ENCODE measurements at places on chromosomes 5 and 9.

GRCh38 chr5:136766456-136766855 is 401.1 kb upstream of the TRPC7 start:
- no peak for DNase-seq

DNA sequence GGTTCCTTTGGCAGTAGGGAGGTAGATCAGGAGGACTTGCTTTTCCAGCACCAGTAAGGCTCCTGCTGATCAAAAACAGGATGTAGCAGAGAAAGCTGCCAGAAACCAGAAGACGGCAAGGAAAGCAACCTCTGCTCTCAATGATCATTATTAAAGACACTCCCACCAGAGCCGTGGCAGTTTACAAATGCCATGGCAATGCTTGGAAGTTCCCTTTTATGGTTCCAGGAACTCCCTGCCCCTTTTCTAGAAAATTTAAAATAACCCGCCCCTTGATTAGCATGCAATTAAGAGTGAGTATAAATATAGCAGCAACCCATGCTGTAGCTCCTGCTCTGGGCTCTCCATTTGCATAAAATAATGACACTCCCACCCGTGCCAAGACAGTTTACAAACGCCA is 16.1 kb downstream of the EQTN start:
- DNase-seq, result no peak

DNA sequence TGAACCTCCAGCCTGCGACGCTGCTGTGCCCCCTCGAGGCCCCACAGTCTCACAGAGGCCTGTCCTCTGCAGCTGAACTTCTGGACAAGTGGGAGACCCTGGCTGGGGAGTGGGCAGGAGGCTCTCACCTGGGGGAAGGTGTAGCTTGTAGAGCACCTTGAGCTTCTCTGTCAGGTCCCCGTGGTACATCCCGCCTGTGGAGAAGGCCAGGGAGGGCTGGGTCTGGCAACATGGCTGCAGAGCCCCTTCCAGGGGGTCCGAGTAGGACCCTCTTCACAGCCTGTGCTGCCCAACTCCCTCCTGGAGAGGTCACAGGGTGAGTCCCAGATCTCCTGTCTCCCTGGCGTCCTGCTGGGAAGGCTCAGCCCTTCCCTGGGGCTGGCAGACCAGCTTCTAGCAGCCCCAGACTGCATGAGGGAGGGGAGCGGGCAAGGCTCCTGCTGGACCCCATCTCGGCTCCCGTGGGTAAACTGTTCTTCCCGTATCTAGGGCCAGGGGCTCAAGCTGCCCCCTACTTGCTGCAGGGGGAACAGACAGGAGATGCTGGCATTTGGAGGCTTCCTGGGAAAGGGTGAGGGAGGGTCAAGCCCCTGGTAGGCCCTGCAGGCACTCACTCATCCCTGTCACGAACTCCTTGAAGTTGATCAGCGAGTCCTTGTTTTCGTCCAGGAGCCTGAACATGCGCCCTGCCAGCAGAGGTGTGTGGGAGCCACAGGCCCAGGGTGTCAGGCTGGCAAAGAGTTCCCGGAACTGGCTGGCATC is 11.2 kb upstream of the MRNIP start:
- no peak for DNase-seq

- no peak for DNase-seq
Observed at GRCh38 chr5:7615566-7616061, 219.7 kb downstream of the ADCY2 start.

- no peak for DNase-seq
Observed at GRCh38 chr5:172185096-172185461, 2.9 kb downstream of the STK10 start.

DNA sequence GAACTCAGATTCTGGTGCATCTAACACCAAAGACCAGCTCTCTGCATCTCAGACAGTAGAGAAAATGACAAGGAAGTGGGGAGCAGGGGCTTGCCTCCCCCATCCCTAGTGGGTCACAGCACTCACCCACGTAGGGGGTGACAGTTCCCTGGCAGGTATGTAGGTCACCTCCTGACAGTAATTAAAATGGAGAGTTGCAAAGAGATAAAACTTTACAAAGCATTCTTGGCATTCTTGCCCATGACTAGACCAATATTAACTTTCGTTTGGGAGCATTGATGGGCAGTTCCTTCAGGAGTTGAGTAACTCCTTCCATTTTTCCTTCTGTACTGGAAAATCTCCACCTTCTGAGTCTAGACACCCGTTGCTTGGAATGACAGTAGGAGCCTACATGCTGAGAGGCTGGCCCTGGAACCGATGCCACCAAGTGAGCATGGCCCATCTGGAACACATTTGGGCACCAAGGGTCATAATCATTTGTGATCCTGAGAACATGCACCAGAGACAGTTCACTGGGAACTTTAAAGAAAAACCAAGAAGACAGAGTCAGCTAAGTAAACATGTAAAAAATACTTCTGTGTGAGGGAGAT is 81.5 kb upstream of the MSX2 start:
- DNase-seq, result no peak

DNA sequence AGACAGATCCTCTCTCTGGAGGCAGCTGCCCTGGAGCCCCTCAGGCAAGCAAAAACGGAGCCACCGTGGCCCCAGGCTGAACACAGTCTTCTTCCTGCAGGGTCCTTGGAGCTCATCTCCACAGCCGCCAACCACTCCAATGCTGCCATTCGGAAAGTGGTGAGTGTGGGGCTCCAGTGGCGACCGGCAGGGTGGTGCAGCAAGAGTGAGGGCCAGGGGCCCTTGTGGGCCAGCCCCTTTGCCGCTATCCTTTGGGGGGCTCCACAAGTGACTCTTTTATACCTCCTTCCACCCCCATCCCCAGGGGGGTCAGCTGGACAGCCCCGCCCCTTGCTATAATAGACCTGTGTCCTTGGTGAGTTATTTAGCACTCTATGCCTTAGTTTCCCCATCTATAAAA is 47.4 kb upstream of the SUSD3 start:
- no peak for DNase-seq

GRCh38 chr5:12169536-12169935 is 265.3 kb upstream of the CTNND2 start:
- DNase-seq, result no peak

GRCh38 chr5:17204133-17204489 is 13.3 kb upstream of the BASP1 start:
- DNase-seq, result no peak

- no peak for DNase-seq
Observed at GRCh38 chr9:97124256-97124655, 85.3 kb upstream of the CTSV start.

DNA sequence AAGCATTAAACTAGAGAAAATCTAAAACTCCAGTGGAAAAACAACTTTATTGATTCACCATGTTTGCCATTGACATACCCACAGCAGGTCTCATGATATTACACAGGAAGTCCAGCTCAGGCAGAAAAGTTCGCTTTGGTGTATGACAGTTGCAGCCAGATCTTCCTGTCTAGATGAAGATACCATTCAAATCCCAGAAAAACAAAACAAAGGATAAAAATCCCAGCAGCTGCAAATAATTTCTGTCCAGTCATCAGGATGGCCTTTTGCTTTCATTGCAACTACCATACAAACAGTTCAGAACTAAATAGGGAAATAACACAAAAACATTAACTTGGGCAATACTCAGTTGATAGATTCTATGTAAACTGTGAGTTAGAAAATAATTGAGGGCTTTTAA is 136.0 kb upstream of the NREP start:
- DNase-seq, result no peak

GRCh38 chr9:73104342-73104741 is 47.3 kb upstream of the ANXA1 start:
- DNase-seq, result no peak

DNA sequence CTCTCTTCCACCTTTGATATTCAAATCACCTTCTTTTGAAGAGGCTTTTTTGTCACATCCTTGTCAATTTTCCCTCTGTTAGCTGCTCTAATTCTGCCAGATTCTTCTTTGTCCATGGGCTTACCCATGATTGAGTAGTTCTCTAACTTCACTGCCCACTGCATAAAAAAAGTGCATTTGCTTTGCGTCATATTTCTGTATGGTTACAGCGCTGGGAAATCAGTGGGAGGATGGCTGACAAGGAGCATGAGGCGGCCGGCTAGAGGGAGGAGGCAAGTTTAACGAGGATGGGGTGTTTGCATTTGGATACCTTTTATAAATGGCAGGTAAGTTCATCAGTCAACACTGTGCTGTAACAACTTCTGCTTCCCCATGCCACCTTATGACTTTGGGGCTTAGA is 116.5 kb upstream of the LHFPL2 start:
- DNase-seq, result no peak

- no peak for DNase-seq
Observed at GRCh38 chr5:59485107-59485506, 408.4 kb downstream of the PDE4D start.

GRCh38 chr5:168093200-168093910 is 198.1 kb upstream of the WWC1 start:
- DNase-seq, result no peak

GRCh38 chr9:468766-469426 is 254.2 kb downstream of the DOCK8 start:
- DNase-seq, result no peak

DNA sequence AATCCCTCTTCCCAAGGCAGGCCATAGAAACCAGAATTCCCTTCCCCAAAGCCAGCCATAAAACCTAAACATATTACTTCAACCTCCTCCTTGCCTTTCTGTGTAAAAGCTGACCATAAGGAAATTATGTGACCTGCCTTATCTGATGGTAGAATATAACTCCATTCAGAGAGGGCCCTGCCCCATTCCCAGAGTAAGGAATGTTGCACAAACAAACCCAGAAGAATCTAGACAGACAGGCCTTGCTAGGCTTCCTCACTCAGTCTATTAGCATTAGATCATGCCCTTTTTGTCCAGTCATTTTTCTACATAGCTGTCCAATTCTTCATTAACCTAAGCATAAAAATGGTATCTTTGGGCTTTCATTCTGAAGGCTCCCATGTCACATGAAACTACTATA is 17.8 kb upstream of the IFNB1 start:
- DNase-seq, result no peak

DNA sequence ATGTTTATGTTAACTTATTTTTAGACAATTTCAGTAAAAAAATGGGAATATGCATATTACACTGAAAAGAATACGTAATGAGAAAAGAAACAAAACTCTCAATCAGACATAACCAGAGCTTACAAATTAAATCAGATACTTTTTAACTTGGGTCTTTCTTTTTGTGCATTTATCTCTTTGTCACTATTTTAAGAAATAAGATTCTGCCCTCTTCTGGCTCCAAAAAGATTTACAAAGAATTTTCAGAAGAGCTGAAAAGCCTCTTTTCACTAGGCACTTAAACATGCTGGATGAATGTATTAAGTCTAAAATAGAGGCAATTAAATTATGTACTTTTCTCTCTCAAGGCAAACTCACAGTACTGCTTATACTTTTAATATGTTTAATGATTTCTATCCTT is 55.5 kb downstream of the CEP120 start:
- no peak for DNase-seq

DNA sequence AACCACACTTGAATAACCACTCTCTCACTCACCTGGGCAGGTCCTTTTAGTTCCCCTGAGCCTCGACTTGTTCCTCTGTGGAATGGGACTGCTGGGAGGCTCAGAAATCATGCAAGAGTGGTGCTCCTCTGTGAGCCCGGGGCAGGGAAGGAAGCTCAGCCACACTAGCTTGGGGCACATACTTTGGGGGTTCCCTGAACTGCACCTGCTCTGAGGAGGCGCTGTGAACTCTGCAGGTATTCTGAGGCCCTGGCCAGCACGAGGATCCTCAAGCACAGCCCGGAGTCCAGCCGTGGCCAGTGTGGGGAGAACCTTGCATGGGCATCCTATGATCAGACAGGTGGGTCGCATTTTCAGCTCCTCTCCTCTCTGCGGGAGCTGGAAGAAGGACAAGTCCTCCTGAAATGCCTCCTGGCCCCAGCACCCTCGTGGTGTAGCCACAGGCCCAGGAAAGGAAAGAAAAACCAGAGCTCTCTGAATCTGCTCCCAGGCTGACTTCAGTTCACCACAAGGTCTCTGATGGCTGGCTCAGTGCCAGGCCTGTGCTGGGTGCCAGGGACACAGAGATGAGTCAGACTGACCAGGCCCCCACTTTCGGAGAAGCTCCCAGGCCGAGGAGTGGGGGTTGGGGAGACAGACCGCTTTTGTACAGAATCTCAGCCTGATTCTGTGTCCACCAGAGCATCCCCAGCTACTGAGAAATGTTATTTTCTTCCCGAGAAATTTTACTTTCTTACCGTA is 11.9 kb downstream of the GLIPR2 start:
- DNase-seq, result peak; percentile 64

GRCh38 chr5:93355691-93356090 is 225.3 kb downstream of the NR2F1-AS1 start:
- DNase-seq, result no peak

DNA sequence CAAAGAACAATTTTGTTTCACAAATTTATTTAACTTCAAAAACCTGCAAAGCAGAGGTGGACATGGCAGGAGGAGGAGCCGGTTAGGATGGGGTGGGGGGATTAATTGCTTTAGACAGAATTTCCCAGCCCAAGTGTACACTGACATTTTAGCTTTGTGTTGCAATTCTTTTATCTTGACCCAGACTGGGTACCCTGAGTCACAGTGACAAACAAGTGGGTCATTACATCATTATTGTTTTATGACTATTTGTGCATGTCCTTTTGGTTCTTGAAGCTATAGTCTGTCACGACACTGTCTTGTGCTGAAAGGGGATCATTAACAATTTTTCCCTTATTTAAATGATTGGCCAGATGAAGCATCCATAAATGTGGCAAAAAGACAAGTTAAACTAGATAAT is 84.5 kb upstream of the VCAN start:
- no peak for DNase-seq

GRCh38 chr9:93648836-93649235 is 72.5 kb downstream of the PHF2 start:
- no peak for DNase-seq

GRCh38 chr5:50699737-50700136 is 33.3 kb downstream of the PARP8 start:
- no peak for DNase-seq

- no peak for DNase-seq
Observed at GRCh38 chr5:113804264-113804663, 290.8 kb downstream of the YTHDC2 start.

DNA sequence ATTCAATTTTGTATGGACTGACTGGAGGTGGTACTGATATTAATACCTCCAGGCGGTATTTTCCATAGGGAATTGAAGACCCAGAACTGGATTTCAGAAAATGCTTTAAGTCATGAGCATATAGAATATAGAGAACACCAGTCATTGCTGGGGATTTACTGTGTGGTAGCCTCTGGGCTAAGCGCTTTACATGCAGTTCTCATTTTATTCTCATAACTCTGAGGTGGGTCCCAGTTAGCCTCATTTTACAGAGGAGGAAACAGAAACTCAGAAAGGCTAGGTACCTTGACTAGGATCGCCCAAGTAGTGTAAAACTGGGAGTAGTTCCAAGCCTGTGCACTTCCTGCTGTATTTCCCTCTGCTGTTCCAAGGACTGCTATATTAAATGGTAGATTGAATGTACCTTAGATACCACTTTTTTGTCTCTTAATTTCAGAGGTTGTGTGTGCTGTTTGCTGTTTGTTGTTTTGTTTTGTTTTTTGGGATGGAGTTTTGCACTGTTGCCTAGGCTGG is 13.8 kb downstream of the SLC44A1 start:
- no peak for DNase-seq

GRCh38 chr5:126676195-126676624 is 75.5 kb downstream of the PHAX start:
- DNase-seq, result peak; percentile 32

All from activated CD8-positive, alpha-beta memory T cell treated with anti-CD3 and anti-CD28 coated beads for 1 hour (primary cell).